Activated gamma-delta T cell treated with Interleukin-2 at 50 U/mL for 16 hours (primary cell): ENCODE measurements at places on chromosomes 3 and 15.

DNA sequence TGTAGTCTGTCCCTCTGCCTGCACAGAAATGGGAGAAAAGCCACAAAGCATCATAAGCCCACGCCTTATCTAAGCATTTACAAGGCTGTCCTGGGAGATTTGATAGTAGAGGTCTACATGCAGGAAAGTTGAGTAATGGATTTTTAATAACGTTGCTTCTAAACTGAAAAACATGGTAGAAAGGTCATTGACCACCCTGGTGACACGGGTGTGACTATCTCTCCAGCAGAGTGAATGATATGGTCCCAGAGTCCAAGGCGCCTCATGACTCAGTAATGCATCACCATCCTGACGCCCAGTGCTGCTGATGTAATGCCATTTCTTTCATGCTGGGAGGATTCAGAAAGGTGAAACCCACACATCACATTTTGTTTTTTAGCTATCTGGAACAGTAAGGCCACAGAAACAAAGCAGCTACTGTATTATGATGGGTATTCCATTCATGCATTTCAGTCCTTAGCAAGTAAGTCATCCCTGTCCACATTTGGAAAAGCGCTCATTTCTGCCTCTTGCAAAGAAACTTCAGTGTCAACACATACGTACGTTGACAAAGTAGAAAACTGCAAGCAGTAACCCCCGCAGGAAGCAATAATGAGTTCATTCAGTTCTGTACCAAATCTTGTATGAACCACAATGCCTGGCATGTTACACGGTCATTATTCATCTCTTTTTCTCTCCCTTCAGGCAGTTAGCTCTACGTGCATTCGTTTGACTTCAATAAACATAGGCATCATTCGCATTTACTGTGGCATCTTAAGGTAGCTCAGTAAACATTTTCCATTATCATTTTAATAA lies 483.5 kb downstream of the GABRG3 start:
- no peak for DNase-seq

DNA sequence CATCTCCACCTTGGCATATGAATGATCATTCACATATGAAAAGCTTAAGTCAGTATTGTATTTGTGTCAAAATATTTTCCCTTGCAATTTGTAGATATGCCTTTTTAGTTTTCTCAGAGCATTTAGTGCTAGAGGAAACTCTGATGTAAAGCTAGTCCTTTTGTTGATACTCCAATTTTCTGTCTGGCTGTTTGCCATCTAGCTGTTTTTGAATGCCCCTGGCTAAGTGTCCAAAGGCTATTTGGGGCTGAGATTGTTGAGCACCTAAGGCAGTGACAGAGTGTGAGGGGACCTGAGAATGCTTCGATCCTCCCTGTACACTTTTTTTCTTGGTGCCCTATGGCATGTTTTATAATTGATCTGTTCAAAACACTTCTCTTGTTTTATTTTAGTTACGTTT lies 3.1 kb downstream of the SLC51B start:
- no peak for DNase-seq

- no peak for DNase-seq
Observed at GRCh38 chr3:45208586-45208985, 17.5 kb downstream of the TMEM158 start.

- no peak for DNase-seq
Observed at GRCh38 chr15:71591057-71591456, 219.3 kb upstream of the NR2E3 start.

DNA sequence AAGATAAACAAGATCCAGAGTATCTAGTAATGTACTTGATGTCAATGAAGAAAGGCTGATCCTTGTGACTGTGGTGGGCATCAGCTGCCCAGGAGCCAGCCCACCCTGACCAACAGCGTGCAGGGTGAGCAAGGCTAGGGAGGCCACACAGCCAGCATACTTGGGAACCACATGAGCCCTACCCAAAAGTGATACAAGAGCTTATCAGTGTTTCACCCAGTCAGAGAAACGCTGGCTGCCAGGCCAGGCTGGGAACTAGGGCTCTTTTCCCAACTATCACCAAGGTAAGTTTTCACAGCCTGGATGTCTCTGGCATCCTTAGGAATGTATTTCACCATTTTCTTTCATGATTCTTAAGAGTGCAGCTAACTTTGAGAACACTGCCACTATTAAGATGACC lies 24.9 kb downstream of the CHAC1 start:
- DNase-seq = no peak

GRCh38 chr3:53328746-53329145 lies 18.6 kb downstream of the DCP1A start:
- DNase-seq = no peak

GRCh38 chr15:95812491-95812890 lies 518.0 kb upstream of the NR2F2 start:
- DNase-seq = no peak

- no peak for DNase-seq
Observed at GRCh38 chr3:69420781-69421520, 35.1 kb upstream of the FRMD4B start.

GRCh38 chr3:46080969-46081345 lies 53.7 kb upstream of the XCR1 start:
- no peak for DNase-seq

DNA sequence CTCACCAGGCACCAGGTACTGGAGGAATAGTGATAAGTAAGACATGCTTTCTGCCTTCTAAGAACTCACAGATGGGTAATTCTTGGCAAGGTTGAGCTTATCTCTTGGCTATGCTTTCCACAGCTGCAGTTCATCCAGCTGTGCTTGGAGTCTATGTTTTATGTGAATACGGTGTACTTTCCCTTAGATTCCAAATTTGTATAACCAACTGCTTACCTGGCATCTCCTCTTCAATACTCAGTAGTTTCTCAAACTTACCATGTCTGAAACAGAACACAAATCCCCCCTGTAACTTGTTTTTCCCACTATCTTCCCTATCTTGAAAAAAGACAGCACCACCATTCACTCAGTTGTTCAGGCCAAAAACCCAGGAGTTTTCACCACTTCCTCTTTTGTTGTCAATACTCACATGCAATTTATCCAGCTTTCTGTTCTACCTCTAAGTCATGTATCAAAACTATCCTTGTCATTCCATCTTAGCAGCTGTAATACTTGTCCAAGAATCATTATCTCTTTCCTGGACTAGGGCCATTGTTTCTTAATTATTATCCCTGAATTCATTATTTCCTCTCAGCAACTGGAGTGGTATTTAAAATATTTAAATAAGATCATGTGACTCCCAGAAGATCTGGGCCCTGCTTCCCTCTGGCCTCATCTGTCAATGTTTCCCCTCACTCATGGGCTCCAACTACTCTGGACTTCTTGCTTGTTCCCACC lies 32.6 kb downstream of the COL6A5 start:
- no peak for DNase-seq

DNA sequence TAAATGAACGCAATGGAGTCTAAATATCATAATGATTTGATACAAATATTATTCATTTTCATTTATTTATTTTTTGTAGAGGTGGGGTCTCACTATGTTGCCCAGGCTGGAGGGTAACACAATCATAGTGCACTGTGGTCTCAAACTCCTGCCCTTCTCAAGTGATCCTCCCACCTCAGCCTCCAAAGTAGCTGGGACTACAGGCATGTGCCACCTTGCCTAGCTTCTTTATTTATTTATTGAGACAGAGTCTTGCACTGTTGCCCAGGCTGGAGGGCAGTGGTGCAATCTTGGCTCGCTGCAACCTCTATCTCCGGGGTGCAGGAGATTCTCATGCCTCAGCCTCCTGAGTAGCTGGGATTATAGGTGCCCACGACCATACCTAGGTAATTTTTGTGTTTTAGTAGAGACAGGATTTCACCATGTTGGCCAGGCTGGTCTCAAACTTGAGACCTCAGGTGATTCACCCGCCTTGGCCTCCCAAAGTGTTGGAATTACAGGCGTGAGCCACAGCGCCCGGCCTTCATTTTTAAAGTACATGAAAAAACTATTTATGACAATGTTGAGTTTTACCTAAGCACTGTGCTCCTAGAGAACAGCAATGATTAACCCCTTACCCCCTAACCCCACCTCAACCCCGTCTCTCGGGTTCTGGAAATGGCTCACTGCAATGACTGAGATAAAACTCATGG lies 4.0 kb upstream of the AEN start:
- DNase-seq = no peak

GRCh38 chr3:61454801-61455200 lies 106.6 kb upstream of the PTPRG start:
- no peak for DNase-seq

DNA sequence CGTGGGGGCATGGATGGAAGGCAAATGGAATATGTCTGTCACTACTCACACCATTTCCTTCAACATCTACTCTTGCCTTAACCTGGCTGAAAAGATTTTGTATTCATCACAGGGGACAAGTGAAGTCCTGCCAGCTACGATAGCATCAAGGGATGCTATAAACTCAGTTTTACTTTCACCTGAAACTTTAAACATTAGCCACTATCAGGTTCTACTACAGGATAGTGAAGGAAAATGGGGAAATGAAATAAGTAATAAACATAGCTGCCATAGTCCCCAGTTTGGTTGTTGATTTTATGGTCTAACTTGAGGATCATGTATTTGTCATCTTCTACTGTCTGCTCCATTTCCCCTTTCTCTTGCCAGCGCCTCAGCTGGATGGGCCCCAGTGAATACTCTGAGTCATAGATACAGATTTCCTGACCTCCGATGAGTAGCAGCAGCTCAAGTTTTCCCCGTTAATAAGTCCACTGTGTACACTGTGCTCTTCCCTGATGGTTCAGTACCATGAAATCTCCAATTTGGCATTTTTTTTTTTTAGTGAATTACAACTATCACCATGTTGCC lies 338.2 kb upstream of the SLCO3A1 start:
- no peak for DNase-seq

DNA sequence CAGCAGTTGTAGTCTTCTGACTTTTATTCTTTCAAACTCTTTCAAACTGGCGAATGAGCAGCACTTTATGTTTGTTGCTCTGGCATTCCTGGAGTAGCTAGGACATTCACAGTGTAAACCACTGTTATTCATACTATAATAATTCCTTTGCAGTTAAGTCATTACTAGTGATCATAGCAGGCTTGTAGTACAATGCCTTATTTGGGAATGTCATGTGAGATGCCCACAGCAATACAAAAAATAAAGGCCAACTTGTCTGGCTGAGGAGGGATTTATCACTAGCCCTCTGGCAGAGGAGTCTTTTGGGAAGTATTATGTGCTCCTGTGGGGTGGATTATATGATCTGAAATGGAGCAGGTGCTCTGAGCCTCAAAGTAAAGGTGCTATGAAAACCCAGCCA lies 197.2 kb downstream of the VGLL3 start:
- no peak for DNase-seq

GRCh38 chr3:24905266-24905665 lies 410.6 kb upstream of the THRB start:
- no peak for DNase-seq

DNA sequence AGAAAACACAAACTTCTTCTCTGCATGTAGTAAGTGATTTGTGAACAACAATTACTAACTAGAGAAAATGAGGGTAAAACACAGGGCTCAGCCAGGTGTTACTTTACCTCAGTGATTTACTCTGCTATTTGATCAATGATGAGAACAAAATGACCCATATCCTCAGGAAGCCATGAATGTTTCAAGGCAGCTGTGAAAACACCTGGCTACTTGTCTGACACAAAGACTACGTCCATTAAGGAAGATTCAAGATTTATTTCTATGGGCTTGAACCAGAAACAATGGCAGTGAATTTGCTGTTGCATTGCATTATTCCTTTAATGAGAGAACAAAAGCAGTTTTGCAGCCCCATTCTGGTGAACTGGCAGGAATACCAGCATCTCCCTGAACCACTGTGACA lies 374.6 kb upstream of the ARL6 start:
- DNase-seq = no peak

- no peak for DNase-seq
Observed at GRCh38 chr3:86800116-86800515, 190.8 kb downstream of the VGLL3 start.

- no peak for DNase-seq
Observed at GRCh38 chr3:194136519-194137007, 615 bp downstream of the HES1 start.

DNA sequence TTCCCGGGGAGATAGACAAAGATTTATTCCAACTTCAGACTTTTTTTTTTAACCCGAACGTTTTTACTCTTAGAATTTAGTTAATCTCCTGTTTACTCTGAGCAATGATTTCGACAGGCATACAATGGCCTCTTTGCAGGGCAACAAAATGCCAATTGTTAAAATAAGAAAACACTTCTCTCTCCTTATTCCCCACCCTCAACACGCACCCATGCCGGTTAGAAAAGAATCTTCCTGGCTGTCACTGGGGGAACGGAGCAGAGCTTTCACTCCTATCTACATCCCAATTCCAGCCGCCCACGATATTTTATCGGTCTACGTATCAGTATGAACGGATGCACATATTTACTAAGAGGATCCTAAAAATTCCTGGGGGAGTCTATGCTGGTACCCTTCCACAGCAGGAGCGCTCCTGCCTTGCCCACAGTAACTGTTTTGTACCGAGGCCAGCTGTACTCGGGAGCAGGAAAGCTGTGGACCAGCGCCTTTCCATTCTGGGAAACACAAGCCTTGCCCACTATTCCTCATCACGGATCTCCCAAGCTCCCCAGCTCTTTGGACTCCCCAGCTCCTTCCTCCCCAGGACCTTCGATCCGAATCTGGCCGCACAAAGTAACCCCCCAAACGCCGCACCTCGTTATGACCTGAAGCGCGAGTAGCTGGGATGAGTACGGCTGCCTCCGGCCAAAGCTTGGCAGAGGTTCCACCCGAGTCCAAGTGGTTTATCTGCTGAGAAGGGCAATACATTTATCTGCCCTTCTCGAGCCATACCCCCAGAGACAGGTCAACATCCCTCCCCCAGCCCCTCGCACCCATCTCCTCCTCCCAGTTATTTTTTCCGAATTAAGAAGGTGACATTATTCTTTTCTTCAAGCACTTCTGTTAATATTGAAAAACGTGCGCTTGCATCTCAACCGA lies 2.2 kb upstream of the FOXB1 start:
- DNase-seq = no peak

GRCh38 chr3:10453431-10454163 lies 51.8 kb downstream of the ATP2B2 start:
- no peak for DNase-seq

- peak; percentile 48 for DNase-seq
Observed at GRCh38 chr15:31977812-31978661, 52.3 kb upstream of the CHRNA7 start.

- DNase-seq = no peak
Observed at GRCh38 chr3:175417426-175417825, 558.3 kb downstream of the NAALADL2 start.

GRCh38 chr3:112448939-112449338 lies 50.3 kb downstream of the BTLA start:
- DNase-seq = no peak

GRCh38 chr15:79283252-79284048 lies 928 bp downstream of the ANKRD34C start:
- DNase-seq = peak; percentile 7

- no peak for DNase-seq
Observed at GRCh38 chr3:129358772-129359371, 69.6 kb downstream of the EFCAB12 start.

GRCh38 chr3:160409812-160410610 lies 10.6 kb downstream of the SMC4 start:
- DNase-seq = no peak

- no peak for DNase-seq
Observed at GRCh38 chr3:5330152-5330810, 142.8 kb downstream of the EDEM1 start.

GRCh38 chr3:81968658-81969057 lies 207.2 kb upstream of the GBE1 start:
- DNase-seq = no peak
